NCI-H510A treated with DMSO at 0.1 percent for 48 hours (cell line): ENCODE measurements at places on chromosomes 13 and 19.

DNA sequence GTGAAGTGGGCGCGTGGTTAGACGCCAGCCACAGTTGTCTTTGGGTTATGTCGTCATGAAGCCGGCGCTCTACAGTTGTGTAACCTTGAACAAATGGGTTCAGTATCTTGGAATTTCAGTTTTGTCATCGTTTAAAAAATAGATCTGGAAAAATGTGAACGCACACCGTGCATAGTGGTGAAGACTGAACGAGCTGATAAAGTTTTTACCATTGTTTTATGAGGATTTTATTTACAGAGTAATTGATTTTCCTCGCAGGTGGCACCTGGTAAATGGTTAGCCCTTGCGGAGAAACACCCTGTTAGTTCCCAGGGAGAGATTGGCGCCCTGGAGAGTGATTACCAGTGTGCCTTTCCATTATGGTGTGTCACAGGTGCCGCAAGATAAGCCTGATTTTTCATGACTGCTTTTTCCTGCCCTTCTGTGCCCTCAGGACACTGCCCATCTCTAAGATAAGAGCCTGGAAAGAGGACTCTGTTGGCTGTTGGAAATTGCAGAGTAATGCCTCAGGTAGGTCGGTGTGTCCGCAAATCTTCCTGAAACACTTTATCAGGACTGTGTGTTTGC, 577 bp downstream of the ZNF181 start:
- DNase-seq, result no peak

GRCh38 chr19:34254698-34255432, 511 bp downstream of the GARRE1 start:
- no peak for DNase-seq

GRCh38 chr13:88144580-88144979, 473.4 kb downstream of the SLITRK5 start:
- no peak for DNase-seq

GRCh38 chr19:58584498-58585441, 11.6 kb upstream of the MZF1 start:
- DNase-seq, result no peak

DNA sequence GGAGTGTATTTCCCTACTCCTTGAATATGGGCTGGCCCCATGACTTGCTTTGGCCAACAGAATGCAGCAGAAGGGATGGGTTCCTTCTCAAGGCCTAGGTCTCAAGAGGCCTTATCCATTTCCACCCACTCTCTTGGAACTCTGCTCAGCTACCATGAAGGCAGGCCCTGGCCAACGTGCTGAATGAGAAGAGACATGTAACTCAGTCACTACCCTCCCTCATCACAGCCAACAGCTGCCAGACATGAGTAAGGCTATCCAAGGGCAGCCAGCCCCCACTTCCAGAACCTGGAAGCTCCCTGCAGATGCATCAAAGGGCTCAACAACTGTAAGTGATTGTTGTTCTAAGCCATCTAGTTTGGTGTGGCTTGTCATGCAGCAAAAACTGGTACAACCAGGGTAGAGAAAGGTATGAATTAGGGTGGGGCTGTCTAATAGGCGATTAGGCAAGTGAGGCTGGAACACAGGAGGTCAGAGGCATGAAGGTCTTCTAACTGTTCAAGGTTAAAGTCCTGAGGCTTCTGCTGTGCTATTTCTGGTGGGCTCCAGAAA, 1.4 kb upstream of the RASL11A start:
- DNase-seq, result no peak

DNA sequence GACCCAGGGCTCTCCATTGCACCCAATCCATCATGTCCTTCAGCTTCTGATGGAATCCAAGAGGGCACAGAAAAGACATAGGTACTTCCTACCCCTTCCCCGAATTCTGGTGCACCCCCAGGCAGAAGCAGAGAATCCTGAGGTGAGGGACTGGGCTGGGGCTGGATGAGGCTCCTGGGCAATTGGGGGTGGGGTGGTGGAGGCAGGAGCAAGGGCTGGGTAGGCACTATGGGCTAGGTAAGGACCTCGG, 2.7 kb upstream of the KCNC3 start:
- no peak for DNase-seq

- no peak for DNase-seq
Measured at GRCh38 chr19:32105527-32106310, 239.7 kb upstream of the ZNF507 start.

GRCh38 chr13:95176611-95177259, 124.5 kb downstream of the ABCC4 start:
- no peak for DNase-seq

- DNase-seq, result no peak
Measured at GRCh38 chr19:17598953-17599352, 43.5 kb downstream of the COLGALT1 start.

GRCh38 chr19:51431124-51431523, 13.7 kb upstream of the SIGLEC10 start:
- DNase-seq, result no peak

- no peak for DNase-seq
Measured at GRCh38 chr13:107512551-107512950, 702.8 kb downstream of the LIG4 start.

GRCh38 chr13:90461398-90461797, 886.1 kb upstream of the MIR17HG start:
- no peak for DNase-seq

GRCh38 chr13:84870190-84870589, 929.0 kb downstream of the SLITRK6 start:
- DNase-seq, result no peak

DNA sequence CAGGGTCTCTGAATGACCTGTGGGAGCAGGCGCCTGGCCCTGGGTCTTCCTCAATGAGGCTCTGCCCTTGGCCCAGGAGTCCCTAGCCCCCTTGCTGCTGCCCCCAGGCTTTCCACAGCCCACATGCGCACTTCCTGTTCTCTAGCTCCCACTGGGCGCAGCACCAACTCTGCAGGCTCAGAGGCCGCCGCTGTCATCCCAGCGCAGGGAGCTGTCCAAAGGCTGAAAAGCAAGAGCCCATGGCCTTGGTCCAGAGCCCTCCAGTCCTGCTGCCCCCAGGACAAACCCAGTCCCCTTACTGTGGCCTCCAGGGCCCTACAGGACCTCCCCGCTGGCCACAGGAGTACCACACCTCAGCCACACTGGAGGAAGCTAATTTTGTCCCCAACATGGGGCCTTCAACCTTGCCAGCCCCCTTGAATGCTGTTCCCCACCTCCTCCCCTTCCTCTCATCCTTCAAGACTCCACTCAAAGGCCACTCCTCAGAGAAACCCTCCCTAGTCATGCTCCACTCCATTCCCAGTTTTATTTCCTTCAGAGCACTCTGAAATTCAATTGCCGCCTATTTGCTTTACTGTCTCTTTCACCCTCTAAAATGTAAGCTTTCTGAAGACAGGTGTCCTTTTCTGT, 8.0 kb upstream of the POU2F2 start:
- DNase-seq, result no peak

GRCh38 chr13:45417790-45418534, at the start of gene SLC25A30:
Gene SLC25A30, minus strand, starts transcription at chr13:45418373. Its CDS starts 6,948 bp downstream, at chr13:45411425.
- DNase-seq, result peak; percentile 5

DNA sequence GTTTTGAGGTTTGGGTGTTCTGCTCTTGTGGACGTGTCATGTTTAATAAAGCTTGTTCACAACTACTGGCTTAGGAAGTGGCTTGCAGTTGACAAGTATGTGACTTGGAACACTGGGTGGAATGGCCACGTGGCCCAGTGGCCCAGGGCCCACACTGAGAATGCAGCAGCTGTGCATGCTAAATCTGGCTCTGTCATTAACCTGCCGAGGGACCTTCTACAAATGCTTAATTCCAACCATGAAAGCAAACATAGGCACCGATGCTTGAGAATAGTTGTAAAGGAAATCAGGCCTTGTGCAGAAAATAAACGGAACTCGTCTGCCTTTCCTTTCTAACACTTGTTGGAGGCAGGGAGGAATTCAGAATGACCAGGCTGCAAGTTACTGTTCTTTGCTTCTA, 11.6 kb upstream of the CLDN10 start:
- DNase-seq, result peak; percentile 48

GRCh38 chr19:15640294-15640903, at the start of gene CYP4F3:
Gene CYP4F3, plus strand, starts transcription at chr19:15640897. Its CDS starts 519 bp downstream, at chr19:15641416.
- peak; percentile 1 for DNase-seq

DNA sequence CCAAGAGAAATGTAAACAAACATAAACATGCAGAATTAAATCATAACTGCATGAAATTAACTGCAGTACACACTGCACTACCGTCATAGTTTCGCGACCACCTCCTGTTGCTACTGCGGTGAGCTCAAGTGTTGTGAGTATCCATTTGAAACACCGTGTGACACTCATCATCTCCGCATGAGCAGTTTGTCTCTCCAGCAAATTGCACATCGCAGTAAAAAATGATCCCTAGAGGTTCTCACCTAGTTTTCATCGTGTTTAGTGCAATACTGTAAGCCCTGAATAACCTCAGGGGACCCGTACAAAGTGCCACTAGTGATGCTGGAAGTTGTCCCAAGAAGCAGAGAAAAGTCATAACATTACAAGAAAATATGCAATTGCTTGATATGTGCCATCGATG, 147.7 kb downstream of the DPF1 start:
- peak; percentile 19 for DNase-seq

DNA sequence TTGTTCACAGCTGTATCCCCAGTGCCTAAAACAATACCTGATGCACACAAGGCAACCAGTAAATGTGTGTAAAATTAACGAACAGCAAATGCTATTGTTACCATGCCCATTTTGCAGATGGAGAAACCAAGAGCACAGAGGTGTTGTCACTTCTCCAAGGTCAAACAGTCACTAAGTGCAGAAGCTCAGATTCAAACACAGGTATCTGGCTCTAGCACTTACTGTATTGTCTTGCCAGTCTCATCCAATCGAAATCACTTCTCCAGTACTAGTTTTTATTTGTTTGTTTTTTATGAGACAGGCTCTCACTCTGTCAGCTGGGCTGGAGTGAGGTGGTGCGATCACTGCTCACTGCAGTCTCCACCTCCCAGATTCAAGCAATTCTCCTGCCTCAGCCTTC, 13.7 kb downstream of the PLD3 start:
- no peak for DNase-seq

- DNase-seq, result no peak
Measured at GRCh38 chr13:102651392-102651791, 43.5 kb downstream of the METTL21C start.

- peak; percentile 66 for DNase-seq
Measured at GRCh38 chr19:47436712-47437401, 17.5 kb upstream of the MEIS3 start.

GRCh38 chr13:49311816-49312215, 64.1 kb downstream of the CDADC1 start:
- no peak for DNase-seq
